ENCODE measurements at places on chromosomes 1 and 21. TPM values are rescaled to one million over a fixed set of nuclear protein-coding genes. Genes with fewer than 3 reads are reported as not detected.

The CAMK1G gene
- under 0.01 TPM for total RNA-seq

The LRRC8B gene
- 10.7 TPM for total RNA-seq

The APCS gene
- not detected for total RNA-seq

The ARHGAP29 gene
- 59.2 TPM for total RNA-seq

The ANKRD35 gene
- total RNA-seq: 2.9 TPM

The MEX3A gene
- total RNA-seq: 0.73 TPM

The FUCA1 gene
- 1.2 TPM for total RNA-seq

The TMEM269 gene
- total RNA-seq: not detected

The ACTL8 gene
- 0.37 TPM for total RNA-seq

The ADAMTS5 gene
- total RNA-seq: 27.6 TPM

The RXRG gene
- total RNA-seq: not detected

Data from subcutaneous preadipocyte (primary cell).